ENCODE measurements at places on chromosomes 5 and 9.

DNA sequence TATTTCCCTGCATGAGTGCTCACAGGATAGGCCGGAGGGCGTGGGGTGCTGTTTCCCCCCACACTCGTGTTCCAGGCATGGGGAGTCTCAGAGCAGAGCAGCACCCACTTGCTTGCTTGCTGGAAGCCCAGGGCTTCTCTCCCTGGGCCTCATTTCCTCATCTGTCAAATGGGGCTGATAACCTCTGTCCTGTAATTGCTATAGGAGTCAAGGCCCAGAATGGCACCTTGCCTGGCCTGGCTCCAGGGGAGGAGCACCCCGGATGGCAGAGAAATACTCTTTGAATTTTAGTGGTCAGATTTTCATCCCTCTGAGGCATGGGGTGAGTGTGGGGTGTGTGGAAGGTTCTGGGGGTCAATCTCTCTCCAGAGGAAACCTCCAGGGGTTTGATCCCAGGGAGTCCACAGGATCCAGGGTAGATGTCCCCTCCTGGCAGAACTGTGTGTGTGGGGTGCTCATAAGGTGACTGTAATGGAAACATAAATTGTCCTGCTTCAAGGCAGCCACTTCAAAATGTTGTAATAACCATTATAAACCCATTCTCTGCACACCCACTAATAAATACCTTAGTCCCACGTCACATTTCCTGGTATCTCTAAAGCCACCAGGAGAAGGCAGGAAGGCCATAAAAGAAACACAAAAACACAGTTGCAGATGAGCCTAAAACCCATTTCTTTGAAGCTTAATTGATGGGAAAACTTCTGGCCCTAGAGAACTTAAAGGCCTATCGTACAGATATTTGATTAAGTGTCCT, 272.2 kb downstream of the FSTL4 start:
- no peak for DNase-seq

GRCh38 chr5:177306674-177307543, 3.3 kb downstream of the PRELID1 start:
- DNase-seq: no peak

DNA sequence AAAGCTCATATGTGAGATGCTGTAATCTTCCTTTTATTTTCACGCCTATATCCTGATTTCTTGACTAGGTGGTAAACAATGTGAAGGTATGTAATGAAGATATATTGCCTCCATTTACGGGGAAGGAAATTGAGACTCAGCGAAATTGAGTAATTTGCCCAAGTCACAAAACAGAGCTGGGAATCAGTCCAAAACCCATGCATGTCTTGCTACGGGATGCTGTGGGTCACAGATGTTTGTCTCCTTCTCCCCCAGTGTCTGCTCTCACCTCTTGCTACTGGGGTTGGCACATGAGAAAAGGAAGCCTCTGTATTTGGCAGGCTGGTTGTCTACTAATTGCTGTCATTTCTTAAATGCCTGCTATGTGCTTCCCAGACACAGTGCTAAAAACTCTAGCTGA, 53.7 kb upstream of the TEX48 start:
- DNase-seq: no peak

DNA sequence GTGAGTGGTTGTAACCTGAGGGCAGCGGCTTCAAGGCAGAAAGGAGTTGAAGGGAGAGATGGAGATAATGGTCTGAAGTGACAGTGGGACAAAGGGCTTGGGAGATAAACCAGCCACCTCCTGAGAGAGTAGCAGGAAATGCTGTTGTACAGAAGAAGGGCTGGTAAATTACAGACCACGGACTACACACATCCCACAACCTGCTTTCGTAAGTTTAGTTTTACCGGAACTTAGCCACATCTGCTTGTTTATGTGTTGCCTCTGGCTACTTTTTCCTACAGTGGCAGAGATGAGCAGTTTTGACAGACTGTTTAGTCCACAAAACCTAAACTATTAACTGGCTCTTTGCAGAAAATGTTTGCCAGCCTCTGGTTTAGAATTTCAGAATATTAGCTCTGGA, 269.5 kb downstream of the ARHGEF28 start:
- no peak for DNase-seq

Measured in Caki2 (cell line).